ENCODE measurements at places on chromosomes 7 and 10.

DNA sequence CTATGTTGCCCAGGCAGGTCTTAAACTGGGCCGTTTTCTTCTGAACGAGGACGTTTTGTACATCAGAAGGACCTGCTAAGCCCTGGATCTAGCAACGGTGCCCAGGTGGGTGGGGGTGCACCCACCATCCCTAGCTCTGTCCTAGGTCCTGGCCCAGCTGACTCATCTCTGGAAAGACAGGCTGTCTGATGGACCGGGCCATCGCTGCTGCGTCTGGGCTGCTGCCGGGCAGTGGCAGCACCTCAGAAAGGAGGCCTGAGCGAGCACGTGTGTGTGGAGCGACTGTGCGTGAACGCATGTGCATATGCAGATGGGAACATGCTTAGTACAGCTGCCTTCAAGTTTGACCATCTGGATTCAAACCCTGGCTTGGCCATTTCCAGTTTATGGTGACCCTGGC lies 7.3 kb upstream of the ELFN1 start:
- DNase-seq: peak; percentile 34

GRCh38 chr7:21066221-21066620 lies 279.5 kb upstream of the SP8 start:
- DNase-seq: no peak

DNA sequence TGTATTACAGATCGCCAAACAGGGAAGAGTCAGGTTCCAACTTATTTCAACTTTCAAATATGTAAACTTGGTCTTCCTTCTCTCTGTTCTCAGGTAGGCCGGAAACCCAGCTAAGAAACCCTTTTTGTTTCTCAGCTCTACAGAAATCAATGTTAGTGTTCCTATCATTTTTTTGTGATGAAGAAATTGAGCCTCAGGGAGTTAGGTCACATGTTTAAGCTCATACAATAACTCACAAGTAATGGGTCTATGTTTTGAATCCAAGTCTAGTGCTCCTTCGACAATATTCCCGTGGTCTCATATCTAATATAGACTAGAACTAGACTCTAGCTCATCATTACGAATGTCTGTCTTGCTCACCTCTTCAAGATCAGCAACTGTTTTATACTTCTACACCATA lies 22.3 kb downstream of the DENND2A start:
- DNase-seq: no peak

DNA sequence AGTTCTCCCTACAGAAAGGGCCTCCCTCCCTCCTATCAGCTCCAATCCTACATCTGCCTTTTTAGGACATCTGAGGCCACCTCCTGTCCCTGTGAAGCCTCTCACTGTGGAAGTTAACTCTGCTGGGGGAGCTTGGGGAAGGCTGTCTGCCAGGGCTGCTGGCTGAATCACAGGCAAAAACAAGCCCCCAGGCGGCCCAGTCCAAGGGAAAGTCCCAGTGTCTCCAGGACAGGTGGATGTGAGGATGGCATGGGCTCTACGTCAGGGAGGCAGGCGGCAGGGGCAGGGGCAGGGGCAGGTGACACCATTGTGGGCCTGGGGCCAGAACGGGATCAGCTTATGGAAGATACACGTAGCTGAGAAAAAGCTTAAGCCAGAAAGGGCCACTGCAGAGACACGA lies 240.2 kb downstream of the MAD1L1 start:
- DNase-seq: no peak

DNA sequence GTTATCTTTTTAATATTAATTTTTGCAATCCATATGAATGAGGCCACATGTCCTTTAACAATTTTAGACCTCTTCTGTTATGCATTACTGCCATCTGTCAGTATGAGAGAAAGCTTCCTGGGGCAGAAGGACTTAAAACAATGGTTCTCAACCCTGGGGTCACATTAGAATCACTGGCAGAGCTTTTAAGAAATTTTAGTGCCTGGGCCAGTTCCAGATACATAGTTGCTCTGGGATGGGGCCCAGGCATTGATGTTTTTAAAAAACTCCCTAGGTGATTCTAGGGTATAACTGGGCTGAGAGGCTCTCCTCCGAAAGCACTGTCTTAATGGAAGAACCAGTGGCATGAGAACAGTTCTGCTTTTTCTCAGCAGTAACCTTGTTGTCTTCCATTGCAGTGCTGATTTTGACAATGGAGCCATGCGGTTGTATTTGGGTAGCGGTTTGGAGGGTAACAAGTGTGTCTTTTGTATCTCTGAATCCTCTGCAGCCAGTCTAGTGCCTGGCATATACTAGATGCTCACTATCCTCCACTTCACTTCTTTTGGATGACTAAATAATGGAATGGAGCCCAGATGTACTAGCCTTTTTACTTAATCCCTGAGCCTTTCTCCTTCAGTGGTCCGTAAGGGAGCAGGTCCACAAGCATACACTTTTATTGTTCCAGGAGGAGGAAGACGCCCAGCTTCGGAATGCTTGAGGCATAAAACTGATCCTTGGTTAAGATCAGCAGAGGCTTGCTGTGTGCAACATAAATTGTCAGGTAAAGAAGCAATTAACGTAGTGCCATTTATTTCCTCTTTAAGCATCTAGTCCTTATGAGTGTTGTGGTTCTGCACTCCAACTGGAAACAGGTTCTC lies 227.1 kb downstream of the AUTS2 start:
- DNase-seq: no peak

DNA sequence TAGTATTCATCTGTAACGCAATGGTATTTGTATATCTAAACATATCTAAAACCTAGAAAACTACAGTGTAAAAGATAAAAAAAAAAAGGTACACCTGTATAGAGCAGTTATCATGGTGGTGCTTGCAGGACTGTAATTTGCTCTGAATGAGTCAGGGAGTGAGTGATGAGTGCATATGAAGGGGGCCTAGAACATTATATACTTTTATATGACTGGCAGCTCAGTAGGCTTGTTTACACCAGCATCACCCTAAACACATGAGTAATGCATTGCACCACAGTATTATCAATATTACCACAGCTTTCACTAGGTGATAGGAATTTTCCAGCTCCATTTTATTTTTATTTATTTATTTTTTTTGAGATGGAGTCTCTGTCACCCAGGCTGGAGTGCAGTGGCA lies 40.8 kb downstream of the TRIM24 start:
- no peak for DNase-seq

GRCh38 chr10:21523557-21524008 lies 1.9 kb downstream of the SKIDA1 start:
- no peak for DNase-seq

GRCh38 chr7:95905167-95905566 lies 132.8 kb downstream of the DYNC1I1 start:
- DNase-seq: peak; percentile 35

GRCh38 chr10:49200854-49201253 lies 12.7 kb upstream of the TMEM273 start:
- no peak for DNase-seq

- DNase-seq: peak; percentile 17
Measured at GRCh38 chr10:106863549-106863948, 301.0 kb downstream of the SORCS1 start.

DNA sequence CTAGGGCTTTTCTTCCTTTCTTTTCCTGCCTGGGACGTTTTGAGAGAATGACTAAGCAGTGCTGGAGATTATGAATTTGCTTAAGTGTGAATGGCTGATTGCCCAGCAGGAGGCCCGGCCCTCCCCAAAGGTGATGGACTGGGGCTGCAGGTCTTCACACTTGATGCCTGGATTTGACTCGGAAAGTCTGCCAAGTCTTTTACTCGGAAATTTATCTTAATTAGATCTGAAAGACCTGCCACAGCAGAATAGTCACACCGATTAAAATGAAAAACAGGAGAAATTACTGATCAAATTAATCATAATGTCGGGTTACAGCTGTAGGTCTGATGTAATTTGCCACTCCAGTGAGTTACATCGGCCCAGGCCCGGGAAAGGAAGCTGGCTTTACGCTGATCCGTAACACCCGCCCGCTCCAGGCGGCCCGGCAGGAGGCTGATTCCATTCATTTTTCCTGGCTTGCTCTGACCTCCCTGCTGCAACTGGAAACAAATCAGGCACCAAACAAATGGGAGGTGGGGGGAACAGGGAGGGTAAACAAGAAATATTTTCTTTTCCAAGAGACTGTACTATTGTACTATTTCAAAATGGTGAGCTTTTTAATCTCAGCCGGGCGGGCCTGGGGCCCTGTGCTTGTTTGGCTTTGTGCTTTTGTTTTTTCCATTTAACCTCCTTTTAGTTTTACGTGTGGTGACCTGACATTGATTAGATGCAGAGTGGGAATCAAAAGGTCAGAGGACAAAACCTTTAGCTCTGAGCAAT lies 212.4 kb upstream of the YAE1 start:
- peak; percentile 68 for DNase-seq

DNA sequence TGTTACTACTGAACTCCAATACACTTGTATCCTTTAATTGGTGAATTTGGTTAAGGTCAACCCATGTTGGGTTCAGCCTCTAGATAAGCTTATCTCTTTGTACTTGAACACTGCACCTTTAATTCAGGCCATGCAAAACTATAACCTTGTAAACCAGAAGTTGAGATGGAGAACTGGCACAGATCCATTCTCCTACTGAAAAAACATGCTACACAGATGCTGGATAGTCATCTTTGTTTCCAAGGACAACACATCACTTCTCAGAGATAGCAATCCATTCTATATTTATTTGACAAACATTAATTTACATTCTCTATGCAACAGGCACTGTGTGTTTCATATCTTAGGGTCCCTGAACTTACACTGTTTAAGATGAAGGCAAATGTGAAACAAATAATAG lies 2.9 kb upstream of the CDK14 start:
- DNase-seq: no peak

GRCh38 chr7:131591687-131592319 lies 35.4 kb upstream of the PODXL start:
- DNase-seq: peak; percentile 59

- DNase-seq: peak; percentile 69
Measured at GRCh38 chr7:18086165-18087025, 58.7 kb upstream of the PRPS1L1 start.

DNA sequence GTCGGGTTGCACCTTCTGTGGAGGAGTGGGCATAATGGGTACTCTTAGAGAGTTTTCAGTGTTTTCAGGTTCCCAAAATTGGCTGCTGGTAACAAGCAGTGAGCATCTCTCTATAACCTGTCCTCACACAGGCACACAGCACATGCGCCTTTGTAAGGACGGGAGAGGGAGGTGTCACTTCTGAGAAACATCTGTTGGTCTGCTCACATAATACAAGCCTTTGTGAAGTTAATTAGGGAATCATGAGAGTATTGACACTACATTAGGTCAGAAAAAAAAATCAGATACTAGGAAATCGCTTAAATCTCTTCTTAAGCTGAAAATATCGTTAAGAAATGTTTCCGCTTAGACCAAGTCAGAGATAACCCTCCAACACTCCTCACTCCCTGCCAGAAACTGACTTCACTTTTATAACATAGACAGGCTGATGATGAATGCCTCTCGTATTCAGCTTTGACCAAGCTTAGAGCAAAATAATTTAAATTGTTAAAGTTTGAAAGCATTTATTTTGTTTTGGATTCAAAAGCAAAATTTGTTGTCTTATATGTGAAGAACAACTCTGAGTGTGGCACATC lies 769.7 kb downstream of the TNS3 start:
- no peak for DNase-seq

DNA sequence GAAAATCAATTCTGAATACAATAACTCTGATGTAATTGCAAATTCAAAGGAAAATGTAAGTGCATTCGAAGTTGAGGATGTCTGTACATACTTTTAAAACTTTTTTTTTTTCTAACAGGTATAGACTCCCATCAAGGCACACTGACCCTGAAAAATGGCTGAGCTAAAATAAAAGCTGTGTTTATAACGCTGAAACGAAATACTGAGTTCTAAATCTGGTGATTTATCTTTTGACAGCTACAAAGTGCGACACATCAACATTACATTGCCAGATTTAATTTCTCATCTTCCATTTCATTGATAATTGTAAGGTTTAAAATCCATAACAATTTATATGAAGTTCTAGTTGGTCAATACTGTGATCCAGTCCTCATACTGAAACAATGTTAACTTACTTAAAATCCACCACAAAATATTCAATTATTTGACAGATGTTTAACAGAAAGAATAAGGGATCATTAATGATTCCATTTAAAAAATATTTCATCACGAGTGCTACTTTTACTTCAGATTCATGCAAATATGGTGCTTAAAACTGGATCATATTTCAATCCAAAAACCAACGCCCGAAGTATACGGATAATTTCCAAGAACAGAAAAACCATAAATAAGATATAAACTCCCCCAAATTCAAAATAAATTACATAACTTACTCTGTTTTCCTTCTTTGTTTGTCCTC lies 1.4 kb downstream of the RAB11FIP2 start:
- no peak for DNase-seq

- DNase-seq: no peak
Measured at GRCh38 chr10:62733654-62734293, 70.7 kb upstream of the ADO start.

GRCh38 chr7:157250605-157251228 lies 86.1 kb upstream of the DNAJB6 start:
- DNase-seq: peak; percentile 73

GRCh38 chr7:50331564-50332208 lies 27.2 kb downstream of the IKZF1 start:
- no peak for DNase-seq

- no peak for DNase-seq
Measured at GRCh38 chr10:27660711-27661110, 84.9 kb downstream of the MKX start.
